Activated T-cell treated with anti-CD3 and anti-CD28 coated beads, Interleukin-2, amount 50 U/mL, for 4 hours (primary cell): ENCODE measurements at places on chromosomes 16 and 17. TPM values are rescaled to one million over a fixed set of nuclear protein-coding genes. Genes with fewer than 3 reads are reported as not detected.

- DNase-seq = no peak
Observed at GRCh38 chr16:22324787-22325597, 27.8 kb downstream of the POLR3E start.

DNA sequence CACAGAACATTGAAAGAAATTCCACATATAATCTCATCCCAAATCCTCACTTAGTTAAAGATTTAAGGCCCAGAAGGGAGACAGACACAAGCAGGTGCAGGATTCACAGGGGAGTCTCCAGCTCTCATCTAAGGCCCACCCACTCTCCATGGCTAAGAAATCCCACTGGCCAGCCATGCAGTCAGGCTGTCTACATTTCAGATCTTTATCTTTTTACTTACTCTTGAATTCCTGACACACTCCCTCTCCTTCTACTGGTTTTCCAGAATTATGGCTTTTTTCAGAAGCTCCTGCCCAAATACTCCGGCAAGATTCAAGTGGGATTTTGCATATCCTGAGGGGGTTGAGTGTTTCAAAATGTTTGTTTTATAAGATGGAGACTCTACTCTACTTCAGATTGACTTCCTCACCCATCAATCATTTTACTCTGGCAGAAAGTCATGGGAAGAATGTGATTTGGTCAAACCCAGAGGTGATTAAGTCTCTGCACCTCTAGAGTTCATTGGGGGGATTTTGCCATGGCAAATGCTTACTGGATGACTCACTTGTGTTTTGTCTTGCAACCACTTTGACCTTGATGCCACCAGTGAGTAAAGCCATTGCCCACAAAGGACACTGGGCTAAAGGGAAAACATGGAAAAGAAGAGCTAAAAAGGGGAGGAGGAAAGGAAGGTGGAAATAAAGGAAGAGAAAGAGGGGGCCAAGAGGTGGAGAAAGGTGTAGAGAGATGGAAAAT lies 688.8 kb upstream of the SALL1 start:
- no peak for DNase-seq

DNA sequence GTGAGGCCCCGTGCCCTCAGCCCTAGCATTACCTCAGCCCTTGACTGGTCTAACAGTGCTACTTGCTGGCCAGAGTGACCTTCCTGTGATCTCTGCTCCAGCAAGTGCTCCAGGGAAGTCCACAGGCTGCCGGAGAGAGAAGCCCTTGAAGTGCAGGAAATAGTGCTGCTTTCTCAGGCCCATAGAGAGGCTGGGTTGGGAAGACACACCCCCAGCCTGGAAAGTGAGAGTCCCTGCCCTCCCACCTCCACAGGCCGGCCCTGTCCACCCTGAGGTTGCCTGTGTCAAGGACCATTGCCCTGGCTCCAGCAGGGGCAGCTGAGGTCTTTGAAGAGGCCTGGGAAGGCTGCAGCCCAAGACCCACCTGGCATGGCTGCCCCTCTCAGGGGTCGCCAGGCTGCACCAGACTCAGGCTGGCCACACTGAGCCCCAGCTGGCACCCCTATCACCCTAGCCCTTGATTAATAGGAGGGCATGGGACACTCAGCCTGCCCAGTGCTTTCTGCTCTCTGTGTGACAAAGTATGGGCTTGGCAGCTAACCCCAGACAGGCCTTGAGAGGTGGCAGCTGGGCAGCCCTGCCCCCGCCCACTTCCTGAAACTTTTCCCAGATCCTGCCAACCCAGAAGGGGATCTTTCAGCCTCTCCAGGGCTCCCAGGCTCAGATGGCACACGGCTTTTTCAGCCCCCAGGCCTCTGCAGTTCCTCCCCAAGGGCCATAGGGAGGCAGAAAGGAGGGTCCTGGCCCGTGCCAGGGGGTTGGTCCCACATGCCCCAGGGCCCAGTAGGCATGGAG lies 21.7 kb downstream of the ATP6V0D1 start:
- no peak for DNase-seq

GRCh38 chr17:81251094-81251708 lies 12.1 kb downstream of the NDUFAF8 start:
- no peak for DNase-seq

GRCh38 chr17:31731118-31731517 lies 127.9 kb downstream of the COPRS start:
- DNase-seq = no peak

DNA sequence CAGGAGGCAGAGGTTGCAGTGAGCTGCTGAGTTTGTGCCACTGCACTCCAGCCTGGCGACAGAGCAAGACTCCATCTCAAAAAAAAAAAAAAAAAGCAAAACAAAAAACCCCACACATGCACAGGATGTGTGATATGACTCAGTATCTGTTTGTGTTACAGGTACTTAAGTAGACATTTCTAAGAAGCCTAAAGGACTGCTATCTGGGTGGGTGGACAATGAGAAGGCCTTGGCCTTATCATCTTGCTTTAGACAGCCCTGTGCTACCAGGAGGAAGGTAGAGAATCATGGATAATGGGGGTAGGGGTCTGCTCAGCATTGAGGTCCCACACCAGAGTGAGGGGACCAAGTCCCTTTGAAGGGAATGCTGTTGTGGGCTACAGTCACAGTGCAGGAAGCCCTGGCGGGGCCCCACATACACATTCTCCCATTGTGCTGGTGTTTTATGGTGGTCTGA lies 26.7 kb downstream of the PLD6 start:
- DNase-seq = no peak

RNF135 gene
- total RNA-seq = 4.8 TPM

SOST gene
- total RNA-seq = not detected

DBF4B gene
- total RNA-seq = 9.1 TPM

CLEC18A gene
- 0.76 TPM for total RNA-seq

KCNJ16 gene
- total RNA-seq = not detected

MMP28 gene
- 0.29 TPM for total RNA-seq
